Sigmoid colon (tissue), 7 donors: ENCODE measurements at places on chromosomes 6 and 20. TPM values are rescaled to one million over a fixed set of nuclear protein-coding genes. Genes with fewer than 3 reads are reported as not detected.

DNA sequence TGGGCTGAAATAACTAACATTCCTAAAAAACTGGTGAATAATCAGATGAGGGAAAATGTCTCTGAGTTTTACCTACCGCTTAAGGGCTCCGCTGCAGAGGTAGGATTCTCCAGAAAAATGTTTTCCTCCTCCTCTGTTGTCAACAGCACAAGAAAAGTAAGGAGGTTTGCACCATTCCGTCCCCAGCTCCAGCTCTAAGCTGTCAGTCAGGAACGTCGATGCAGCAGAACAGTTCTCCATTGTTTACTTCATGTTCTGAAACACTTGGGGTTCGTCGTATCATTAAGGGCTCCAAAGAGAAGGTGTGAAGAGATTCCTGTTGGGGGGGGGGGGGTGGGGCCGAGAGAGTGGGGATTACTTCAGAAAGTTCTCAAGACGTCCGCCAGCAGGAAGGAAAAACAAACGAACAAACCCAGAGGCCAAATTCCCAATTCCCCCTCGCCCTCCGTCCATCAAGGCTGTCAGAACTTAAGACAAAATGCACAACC is 734 bp downstream of the MMS22L start:
- no peak for DNase-seq

- no peak for DNase-seq
These were observed 1.7 kb downstream of the THBD start for GRCh38 chr20:23047738-23048214.

- DNase-seq, result no peak
These were observed 8.7 kb upstream of the TENT5A start for GRCh38 chr6:81761197-81761596.

Gene TAB2
- 149 TPM for total RNA-seq

DNA sequence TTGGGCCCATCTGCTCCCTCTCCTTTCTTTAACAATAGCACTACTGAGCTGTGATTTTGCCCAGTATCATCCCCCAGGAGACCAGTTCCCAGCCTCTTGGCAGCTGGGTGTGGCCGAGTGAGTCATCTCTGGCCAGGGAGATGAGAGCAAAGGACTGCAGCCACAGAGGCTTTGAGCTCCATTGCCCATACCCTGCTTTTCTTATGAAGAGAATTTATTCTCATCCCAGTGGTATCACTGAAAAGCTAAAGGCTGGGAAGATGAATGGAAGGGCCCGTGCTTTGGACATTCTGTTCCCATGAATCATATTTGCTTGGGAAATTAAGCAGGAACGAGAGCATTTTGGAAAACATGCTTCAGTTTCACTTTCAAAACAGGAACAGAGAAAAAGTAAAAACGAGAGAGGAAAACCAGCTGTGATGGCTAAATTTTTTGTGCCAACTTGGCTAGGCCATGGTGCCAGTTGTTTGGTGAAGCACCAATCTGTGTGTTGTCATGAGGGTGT is 14.9 kb downstream of the CST3 start:
- DNase-seq, result peak; percentile 90

DNA sequence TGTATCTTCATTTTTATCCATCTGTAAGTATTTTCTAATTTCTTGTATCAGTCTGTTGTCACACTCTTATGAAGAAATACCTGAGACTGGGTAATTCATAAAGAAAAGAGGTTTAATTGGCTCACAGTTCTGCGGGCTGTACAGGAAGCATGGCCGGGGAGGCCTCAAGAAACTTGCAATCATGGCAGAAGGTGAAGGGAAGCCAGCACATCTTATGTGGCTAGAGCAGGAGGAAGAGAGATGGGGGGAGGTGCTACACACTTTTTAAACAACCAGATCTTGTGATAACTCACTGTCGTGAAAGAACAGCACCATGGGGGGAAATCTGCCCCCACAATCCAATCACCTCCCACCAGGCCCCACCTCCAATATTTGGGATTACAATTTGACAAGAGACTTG is 10.9 kb upstream of the BCKDHB start:
- no peak for DNase-seq

- DNase-seq, result no peak
These were observed 126.9 kb downstream of the MRPL14 start for GRCh38 chr6:44000164-44000842.

Gene PLA2G7
- not detected for total RNA-seq

Gene PBOV1
- total RNA-seq, result not detected

GRCh38 chr6:5752391-5752680 is 254.4 kb downstream of the NRN1 start:
- DNase-seq, result no peak

DNA sequence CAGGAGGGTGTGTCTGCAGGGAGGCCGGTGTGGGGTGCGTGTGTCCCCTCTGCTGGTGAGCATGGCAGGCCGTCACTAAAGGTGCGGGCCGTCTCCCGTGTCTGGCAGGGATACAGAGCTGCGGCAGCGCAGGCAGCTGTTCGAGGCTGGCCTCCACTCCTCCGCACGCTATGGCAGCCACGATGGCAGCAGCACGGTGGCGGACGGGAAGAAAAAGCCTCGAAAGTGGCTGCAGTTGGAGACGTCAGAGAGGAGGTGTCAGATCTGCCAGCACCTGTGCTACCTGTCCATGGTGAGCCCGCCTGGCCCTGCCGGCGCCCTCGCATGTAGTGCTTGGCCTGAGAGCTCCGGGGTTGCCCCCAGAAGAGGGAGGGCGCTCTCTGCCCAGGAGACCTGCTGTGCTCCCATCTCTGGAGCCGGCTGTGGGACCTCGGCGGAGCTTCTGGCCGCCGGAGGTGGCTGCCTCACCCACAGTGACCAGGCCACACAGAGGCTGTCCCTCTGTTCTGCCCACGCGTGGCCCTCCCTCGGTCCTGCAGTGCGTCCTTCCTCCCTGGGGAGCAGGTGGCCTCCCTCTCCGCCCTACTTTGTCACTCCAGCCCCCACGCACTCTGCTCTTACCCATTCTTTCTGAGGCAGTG is 149.6 kb downstream of the DTNBP1 start:
- DNase-seq, result no peak

DNA sequence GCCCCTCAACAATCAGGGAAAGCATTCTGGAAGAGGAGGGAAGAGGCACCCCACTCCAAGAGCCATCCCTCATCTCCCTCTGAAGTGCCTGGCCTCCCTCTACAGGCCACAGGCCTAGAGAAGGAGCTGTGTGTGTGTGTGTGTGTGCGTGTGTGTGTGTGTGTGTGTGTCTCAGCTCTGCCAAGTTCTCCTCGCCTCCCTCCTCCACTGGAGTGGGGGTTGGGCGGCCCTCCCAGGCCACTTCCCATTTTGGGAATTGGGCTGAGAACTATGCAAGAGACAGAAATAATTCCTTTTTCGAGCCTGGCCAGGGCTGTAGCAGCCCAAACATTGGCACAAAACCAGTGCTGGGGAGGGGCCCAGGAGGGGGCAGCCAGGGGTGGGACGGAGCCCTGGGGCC is 35.7 kb downstream of the KCNB1 start:
- peak; percentile 96 for DNase-seq

DNA sequence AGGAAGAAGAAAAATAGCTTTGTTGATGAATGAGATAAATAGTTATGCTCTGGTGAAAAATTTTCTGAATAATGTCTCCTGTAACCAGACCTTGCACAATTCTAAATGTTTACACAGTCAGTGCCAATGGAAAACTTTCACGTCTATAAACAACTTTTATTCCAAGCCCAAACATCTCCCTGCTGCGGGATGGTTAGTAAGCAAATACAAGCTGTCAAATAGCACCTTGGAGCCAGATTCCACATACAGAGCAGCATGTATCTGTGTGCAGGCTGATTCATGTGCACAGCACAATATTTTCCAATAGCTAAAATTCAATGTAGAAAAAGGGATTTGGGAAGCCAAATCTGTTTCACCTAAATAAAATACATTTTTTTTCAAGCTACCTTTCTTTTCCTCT is 813.3 kb downstream of the HACE1 start:
- DNase-seq, result no peak

Gene ANKRD66
- not detected for total RNA-seq

GRCh38 chr6:10478187-10479040 is 42.7 kb upstream of the GCNT2 start:
- DNase-seq, result no peak

DNA sequence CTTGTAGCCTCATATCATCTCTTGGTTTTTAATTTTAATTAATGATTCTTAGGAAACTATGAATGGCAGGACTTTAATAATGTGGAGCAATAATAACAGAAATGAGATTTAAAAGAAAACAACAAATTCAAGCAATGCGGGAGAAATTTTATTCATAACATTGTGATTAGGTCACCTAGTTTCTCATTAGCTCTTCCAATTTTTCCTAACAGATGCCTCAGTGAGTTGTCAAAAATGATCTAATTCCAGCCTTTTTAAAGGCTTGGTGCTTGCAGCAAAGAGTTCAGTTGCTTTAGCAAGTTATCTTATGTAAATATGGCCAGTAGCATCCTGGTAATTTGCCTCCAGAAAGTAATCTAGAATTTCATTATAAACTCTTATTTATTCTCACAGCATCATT is 20.4 kb downstream of the PDE7B start:
- no peak for DNase-seq

Gene ARMC2
- 3.9 TPM for total RNA-seq

Gene HLA-DRB5
- 2.1 TPM for total RNA-seq

DNA sequence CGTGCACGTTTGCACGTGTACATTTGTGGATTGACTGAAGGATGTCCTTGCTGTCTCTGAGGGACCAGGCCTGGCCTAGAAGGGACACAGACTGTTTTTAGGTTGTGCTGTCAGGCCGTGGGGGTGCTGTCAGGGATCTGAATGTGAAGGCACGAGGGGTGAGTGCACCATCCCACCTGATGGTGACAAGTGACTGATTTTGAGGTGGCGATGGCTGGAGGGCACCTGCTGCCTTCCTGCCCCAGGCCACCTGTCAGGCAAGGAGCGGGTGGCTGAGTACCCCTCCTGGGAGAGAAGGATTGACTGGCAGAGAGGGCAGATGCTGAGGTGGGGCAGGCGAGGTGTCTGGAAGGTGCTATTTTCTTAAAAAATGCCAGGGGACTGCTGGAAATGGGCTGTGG is 1.2 kb downstream of the RAB44 start:
- DNase-seq, result peak; percentile 53

DNA sequence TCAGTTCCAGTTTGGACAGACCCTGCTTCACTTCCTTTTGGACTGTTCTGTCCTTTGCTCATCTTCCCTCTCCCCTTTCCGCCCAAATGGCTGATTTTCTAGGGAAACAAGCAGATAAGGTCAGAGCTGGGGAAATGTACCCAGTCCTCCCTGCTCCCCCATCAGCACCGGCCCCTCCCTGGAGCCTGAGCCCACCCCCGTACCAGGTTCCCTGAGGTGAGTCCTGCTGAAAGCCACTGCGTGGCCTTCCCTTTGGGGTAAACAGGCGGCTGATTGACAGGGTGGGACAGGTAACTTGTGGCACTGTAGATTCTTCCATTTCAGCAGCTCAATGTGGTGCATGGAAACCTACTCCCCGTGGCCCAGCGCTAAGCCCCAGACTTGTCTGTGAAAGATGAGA is 70.5 kb downstream of the NPEPL1 start:
- no peak for DNase-seq

- DNase-seq, result no peak
These were observed 111.9 kb downstream of the DNAH8 start for GRCh38 chr6:38827024-38827423.

- no peak for DNase-seq
These were observed 6.5 kb downstream of the BMP5 start for GRCh38 chr6:55868771-55869479.
